Stimulated activated CD8-positive, alpha-beta memory T cell treated with anti-CD3 and anti-CD28 coated beads, Interleukin-15, amount 100 ng/mL, for 24 hours (primary cell): ENCODE measurements at places on chromosomes 2 and 18.

DNA sequence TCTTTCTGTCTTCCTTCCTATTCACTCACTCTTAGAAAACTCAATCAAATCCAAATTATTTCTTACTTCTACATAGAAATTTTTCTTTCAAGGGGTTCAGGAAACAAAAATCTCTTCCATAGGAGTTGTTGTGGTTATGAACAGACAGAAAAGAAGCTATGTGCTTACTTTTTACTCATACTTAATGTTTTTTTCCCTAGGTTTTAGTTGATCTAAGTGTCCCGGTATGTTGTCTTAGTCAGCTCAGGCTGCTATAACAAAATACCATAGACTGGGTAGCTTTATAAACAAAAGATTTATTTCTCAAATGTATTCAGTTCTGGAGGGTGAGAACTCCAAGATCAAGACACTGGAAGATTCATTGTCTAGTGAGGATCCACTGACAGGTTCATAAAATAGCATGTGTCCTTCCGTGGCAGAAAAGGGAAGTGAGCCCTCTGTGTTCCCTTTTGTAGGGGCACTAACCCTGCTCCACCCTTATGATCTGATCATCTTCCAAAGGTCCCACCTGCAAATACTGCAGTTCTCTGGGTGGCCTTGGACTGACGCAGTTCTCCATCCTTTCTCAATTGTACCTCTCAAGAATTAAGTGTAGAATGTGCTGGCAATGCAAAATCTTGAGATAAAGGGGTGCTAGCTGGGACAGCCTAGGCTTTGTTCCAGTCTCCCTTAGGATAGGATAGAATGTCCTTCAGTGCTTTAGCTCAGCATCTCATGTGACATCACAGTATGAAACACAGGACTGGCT is 14.4 kb upstream of the VRK2 start:
- DNase-seq = no peak

GRCh38 chr2:183172220-183172887 is 48.1 kb downstream of the NUP35 start:
- no peak for DNase-seq

DNA sequence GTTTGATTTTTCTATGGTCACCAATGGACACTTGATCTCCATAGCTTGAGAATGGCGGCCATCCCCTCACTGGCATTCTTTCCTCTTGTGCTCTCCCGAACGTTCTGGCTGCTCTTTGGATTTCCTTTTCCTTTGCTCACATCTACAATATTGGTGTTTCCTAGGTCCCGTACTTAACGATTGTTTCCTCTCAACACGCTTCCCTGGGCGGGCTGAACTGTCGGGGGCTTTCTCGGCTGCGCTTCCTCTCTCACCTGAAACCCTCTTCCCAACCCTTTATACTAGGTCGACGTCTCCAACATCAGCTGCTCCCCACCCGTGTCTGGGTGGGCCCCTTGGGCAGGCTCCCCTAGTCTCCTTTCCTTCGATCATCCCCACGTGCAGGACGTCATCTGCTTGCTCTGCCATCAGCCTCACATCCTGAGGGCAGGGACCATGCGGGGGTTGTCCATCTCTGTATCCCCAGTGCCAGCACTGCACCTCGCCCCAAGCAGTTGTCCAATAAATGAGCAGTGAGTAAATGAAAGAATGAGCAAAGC is 634 bp upstream of the DIS3L2 start:
- DNase-seq = no peak

GRCh38 chr2:66405473-66405872 is 29.5 kb upstream of the MEIS1 start:
- DNase-seq = no peak

DNA sequence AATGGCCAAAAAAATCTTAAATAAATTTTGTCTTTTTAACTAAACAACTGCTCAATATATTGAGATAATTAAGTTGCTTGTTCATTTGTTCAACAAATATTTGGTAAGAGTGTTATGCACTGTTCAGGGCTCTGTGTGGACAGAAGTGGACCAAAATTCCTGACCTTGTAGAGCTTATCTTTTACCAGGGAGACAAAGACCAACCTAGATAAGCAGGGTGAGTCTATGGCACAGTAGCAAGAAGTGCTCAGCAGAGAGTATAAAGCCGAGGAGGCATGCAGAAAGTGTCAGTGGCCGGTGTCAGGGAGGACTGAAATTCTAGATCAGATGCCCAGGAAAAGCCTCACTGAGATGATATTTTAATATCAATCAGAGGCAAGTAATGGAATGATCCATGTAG is 2.6 kb downstream of the RAB27B start:
- no peak for DNase-seq

- DNase-seq = no peak
Observed at GRCh38 chr18:55996717-55997116, 408.7 kb upstream of the TCF4 start.

DNA sequence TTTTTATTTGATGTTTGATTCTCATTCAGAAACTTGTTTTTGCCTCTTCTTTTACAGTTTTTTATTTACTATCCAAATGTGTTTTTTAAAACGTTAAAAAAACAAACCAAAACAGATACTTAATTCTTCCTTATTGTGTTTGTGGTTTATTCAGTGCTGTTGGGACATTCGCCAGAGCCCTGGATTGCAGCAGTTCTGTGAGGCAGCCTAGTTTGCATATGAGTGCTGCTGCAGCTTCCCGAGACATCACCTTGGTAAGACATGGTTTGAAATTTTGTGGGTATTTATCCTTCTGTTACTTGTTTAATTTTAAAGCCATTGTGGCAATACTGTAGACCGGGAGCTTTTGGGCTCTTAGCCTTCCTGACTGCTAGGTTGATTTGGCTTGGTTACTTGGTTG is 91.2 kb downstream of the MTA3 start:
- DNase-seq = no peak

DNA sequence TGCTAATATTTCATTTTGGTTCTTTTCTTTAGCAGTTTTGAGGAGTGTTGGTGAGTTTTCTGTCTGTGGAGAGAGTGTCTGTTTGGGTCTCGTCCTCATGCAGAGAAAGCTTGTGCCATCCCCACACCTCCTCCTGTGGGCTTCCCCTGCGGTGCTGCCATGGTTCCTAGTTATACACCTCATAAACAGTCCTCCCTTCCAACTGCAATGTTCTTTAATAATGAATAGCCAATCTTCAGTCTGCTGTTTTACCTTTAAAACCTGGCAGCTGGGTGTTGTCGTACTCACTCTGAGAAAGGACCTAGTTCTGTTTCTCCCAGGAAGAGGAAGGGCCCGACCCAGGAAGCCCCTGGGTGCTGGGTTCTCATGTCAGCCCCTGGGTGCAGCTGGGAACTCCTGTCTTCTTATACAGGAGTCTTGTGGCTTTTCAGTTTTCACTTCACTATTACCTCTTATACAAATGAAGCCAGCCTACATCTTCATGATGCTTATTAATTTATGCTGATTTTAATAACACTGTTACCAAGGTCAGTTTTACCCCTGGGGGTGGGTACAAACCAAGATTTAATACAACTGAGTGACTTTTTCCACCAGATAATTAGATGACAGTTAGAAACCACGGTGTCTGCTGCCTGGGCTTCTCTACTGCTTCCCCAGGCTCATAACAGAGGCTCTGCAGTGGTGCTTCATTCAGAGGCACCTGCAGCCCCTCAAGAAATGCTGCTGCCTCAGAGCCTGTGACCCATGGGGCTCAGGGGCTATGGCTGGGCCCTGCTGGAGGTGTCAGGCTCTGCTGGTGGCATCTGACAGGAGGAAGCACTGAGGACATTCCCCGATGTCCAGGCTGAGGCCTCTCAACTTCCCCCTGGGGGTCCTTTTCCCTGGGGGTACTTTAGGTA is 59.1 kb downstream of the COA5 start:
- no peak for DNase-seq

DNA sequence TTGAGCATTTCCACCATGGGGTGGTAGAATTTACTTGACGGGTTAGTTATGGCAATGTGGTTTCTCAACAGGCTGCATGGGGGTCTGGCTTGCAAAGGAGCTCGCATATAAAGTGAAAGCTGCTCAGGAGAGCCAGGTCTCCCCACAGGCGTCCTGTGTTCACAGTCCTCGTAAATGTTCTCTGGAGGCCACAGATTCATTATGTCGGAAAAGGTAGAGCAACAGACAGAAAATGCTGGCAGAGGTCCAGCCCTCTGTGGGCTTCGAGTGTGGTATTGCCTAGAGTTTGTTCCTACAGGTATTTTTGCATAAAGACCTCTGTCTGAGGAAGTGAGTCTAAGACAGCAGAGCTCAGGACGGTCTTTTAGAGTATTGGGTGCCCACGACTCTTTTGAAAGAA is 96.4 kb downstream of the CDCA7 start:
- no peak for DNase-seq

DNA sequence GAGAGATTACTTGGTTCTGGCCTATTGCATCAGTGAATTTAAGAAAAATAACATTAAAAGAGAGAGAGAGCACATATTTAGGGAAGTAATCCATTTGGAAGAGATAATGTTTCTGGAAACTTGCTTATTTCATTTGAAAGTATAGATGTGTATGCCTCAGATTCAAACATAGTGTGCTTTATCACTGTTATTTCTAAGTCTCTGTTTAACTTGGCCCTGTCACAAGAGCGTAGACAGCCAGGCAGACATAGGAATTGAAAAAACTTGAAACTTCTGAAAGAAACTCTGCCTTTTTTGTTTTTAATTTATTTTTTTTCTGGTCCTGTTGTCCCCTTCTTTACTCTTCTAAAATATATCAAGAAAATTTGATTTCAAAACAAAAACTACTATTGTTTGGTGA is 849.1 kb downstream of the CNTNAP5 start:
- no peak for DNase-seq

GRCh38 chr2:159225025-159226016 is 61.2 kb downstream of the WDSUB1 start:
- DNase-seq = no peak

- no peak for DNase-seq
Observed at GRCh38 chr2:147214914-147215313, 629.9 kb upstream of the ACVR2A start.

GRCh38 chr18:2917259-2918047 is 70.6 kb downstream of the EMILIN2 start:
- DNase-seq = no peak

DNA sequence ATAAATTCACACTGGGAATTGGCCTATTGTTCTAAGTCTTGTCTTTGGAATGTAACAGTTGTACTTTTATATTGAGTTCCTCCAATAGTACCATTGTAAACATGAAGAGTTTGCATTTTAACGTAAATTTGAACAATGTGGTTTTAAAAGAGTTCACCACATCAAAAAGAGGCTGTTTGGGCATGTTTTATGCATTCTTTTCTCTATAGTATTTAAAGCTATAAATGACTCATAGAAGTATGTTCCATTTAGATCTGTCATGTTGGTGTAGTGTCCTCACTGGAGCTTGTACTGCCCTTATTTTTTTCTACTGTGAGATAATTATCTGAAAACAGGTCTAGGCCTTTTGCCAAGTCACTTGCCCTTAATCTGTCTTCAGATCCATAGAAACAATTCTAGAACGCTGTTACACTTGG is 141.9 kb downstream of the RHBDD1 start:
- DNase-seq = no peak

GRCh38 chr2:121155502-121156056 is 129.4 kb downstream of the TFCP2L1 start:
- no peak for DNase-seq
